Stomach (tissue), 19 donors: ENCODE measurements at places on chromosomes 5 and 9. TPM values are rescaled to one million over a fixed set of nuclear protein-coding genes. Genes with fewer than 3 reads are reported as not detected.

- no peak for DNase-seq
Measured at GRCh38 chr5:123665822-123666371, 153.9 kb downstream of the CSNK1G3 start.

GRCh38 chr9:16602494-16602893 lies 268.0 kb downstream of the BNC2 start:
- DNase-seq = no peak

DNA sequence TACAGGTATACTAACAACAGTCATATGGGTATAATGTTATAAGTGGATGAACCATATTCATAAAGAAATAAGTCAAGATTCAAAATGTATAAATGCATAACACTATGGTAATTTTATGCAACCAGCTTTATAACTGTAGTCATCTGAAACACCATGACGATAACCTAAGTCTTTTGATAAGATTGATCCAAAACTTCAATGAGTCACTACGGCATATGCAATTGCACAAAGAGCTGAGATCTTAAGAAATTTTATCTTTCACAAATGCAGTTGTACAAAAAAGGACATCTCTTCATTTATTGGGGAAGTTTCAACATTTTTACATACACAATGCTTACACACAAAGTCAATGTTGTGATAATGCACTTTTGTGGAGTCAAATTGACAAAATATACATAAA lies 20.3 kb downstream of the FAM81B start:
- DNase-seq = no peak

DNA sequence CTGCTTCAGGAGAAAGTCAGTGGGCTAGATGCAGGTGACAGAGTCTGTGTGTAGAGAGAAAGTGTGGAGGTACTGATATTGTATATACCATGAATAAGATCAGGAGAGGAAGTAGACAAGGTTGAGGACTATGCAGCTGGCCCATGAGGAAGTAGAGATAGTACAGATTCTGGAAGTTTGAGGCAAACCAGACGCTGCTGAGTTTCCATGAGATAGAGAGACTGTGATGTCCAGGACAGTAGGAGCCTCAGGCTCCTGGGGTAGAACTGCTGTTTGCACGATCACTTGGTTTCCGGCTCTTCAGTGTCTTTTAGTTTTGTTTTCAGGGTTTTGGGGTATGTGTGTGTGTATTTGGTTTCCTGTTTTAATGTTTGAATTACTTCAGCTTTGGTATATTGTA lies 13.6 kb downstream of the OTULINL start:
- DNase-seq = no peak

Gene RMRP
- 29,403 TPM for total RNA-seq
